ENCODE measurements at places on chromosomes 1 and 21. TPM values are rescaled to one million over a fixed set of nuclear protein-coding genes. Genes with fewer than 3 reads are reported as not detected.
A peak's percentile ranks its signal among the peaks of the same experiment; 100 is the strongest.

Gene CHI3L2
- total RNA-seq: not detected

Gene UMODL1
- total RNA-seq: not detected

Gene PALMD
- 140 TPM for total RNA-seq

Gene MX2
- not detected for total RNA-seq

Gene LMOD1
- 0.12 TPM for total RNA-seq

Gene SPATA17
- total RNA-seq: not detected

Gene GNAI3
- 14.0 TPM for total RNA-seq

DNA sequence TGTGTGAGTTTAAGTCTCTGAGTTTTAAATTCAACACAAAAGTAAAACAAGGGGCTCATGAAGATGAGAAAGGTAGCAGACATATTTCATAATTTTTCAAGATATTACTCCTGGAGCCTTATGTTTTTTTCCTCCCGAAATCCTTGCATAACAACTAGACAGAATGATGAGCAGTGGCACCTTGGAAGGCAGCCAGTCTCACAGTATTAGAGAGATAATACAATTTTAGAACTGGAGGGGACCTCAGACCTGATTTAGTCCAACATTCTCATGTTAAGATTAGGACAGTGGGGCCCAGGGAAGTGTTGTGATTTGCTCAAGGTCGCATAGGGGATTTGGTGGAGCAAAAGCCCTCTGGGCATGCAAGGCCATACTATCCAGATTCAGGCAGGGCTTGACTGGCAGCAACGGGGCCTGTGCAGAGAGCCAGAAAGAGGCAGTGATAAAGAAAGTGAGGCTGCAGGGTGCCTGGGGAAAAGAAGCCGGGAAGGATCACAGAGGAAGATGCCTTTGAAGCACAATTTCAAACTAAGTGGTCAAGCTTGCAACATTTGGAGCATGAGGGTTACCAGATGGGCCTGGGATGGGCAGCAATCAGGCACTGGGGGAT is 31.4 kb upstream of the BCL9 start:
- H3K27ac ChIP-seq: no peak overlapping the region
- no peaks in the 10 kb centered on the region for H3K27me3 ChIP-seq
- H3K36me3 ChIP-seq: no peaks in the 10 kb centered on the region
- no peak overlapping the region for H3K4me3 ChIP-seq

GRCh38 chr1:82065916-82066315 is 265.2 kb downstream of the ADGRL2 start:
- no peak for DNase-seq
- no peaks in the 10 kb centered on the region for H3K36me3 ChIP-seq
- H3K27me3 ChIP-seq: no peaks in the 10 kb centered on the region
- H3K27ac ChIP-seq: no peak overlapping the region

- no peaks in the 10 kb centered on the region for H3K36me3 ChIP-seq
- no peak for DNase-seq
- H3K4me3 ChIP-seq: no peak overlapping the region
- H3K27ac ChIP-seq: no peak overlapping the region
- no peaks in the 10 kb centered on the region for H3K27me3 ChIP-seq
Measured at GRCh38 chr1:11641776-11642305, 12.4 kb downstream of the FBXO2 start.

DNA sequence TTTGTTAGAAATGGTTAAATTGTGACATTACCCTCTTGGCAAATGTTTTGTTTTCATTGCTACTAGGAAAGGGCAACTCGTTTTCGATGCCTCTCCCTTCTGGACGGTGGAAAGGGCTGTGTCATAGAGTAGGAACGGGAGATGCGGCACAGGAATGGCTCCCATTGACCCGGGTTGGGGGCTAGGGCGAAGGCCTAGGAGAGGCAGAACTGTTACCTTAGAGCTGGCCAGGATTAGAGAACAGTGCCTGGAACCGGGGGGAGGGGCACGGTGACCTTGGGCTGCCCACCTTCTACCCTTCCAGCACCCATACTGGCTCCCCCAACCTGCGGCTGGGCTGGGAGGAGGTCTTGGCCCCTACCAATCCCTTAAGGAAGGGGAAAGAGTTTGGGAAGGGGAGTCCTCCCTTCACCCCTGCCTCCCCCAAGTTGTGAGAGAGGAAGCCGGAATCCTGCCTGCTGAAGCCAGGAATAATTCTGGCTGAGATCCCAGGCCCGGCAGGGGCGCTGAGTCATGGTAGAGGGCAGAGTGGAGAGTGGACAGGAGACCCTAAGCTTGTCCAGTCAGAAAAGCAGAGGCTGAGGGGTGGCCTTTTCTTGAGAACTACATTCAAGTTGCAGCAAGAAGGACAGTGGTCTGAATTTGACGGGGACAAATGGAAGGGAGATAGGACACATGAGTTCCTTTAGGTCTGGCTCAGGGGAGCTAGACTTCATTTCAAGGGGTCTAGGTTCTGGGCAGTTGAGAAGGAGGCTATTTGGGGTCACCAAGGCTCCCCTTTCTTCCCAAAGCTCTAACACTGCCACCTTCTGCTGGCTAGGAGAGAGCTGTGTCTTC is 8.2 kb downstream of the LMNA start:
- peaks cover 87% of the 10 kb centered on the region for H3K4me1 ChIP-seq
- no peak overlapping the region for H3K4me3 ChIP-seq

- H3K4me1 ChIP-seq: peaks cover 2% of the 10 kb centered on the region
- no peak overlapping the region for H3K27ac ChIP-seq
- H3K36me3 ChIP-seq: no peaks in the 10 kb centered on the region
- H3K27me3 ChIP-seq: no peaks in the 10 kb centered on the region
Measured at GRCh38 chr21:42257091-42257765, 38.3 kb downstream of the ABCG1 start.

DNA sequence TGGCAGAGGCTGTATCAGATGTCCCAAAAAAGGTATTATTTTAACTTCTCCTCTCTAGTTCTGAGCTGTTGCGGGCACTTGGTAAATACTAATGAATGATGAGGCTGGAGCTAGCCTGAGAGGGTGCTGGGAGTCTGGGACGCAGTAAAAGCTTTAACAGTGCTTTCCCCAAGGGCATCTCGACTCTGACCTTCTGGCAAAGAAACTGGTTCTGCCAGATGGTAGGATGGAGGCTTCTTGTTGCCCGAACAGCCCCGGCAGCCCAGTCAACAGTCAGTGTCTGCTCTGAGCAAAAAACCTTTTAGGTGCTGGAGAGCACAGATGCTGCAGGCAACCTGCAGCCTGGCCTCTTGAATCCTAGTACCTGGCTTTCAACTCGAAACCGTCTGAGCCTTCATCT is 2.5 kb upstream of the PNRC2 start:
- H3K36me3 ChIP-seq: no peaks in the 10 kb centered on the region
- no peak overlapping the region for H3K4me3 ChIP-seq
- H3K27ac ChIP-seq: no peak overlapping the region

- no peak overlapping the region for H3K4me3 ChIP-seq
- DNase-seq: no peak
Measured at GRCh38 chr1:14815175-14815877, 216.8 kb downstream of the KAZN start.

DNA sequence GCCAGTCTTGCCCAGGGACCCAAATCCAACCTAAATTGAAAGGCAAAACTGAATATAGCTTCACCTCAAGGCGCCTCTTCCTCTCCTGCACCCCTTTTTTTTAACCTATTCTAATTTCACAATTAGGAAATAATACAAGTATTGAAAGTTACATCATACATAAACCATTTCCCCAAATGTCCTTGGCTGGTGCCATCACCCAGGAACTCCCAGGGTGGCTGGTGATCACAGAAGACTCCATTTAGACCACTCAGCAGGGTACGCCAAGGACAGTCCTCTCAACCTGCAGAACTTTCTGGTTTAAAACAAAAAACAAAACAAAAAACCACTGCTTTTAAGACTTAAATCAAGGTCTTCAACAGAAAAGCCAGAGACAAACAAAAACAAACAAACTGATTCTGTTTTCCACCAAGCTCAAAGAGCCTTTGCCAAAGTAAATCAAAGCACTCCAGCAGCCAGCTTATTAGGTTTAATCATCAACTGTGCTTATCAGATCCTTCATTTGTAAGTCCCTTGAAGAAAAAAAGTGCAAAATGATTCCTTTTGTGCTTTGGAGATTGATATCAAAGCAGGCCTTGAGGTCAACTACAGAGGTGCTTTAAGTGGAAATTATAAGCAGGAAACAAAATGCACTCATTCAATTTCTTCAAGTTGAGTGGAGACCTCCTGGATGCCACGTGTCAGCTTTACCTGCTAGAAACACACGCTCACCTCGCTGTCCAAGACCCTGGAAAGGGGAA is 113.0 kb downstream of the ETS2 start:
- no peak overlapping the region for H3K4me3 ChIP-seq
- DNase-seq: no peak
- peaks cover 12% of the 10 kb centered on the region for H3K27me3 ChIP-seq
- H3K36me3 ChIP-seq: no peaks in the 10 kb centered on the region
- no peaks in the 10 kb centered on the region for H3K4me1 ChIP-seq

DNA sequence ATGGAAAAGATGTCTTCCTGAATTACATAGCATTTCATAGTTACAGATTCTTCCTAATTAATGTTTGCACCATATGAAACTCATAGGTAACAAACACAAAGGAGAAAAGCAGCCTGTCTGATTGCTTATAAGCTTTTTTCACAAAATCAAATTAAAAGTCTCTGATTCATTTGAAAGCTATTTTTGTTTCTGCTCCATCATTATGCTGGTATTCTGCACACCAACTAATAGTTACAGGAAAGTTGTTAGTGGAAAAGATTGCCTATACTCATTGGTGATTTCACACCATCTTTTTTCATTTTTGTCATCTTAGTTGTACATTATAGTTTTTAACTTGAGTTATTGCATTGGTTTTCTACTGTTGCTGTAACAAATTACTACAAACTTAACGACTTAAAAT is 70.0 kb downstream of the PRKAA2 start:
- H3K27me3 ChIP-seq: no peaks in the 10 kb centered on the region
- H3K27ac ChIP-seq: no peak overlapping the region
- peaks cover 2% of the 10 kb centered on the region for H3K4me1 ChIP-seq
- H3K36me3 ChIP-seq: no peaks in the 10 kb centered on the region
- DNase-seq: no peak
- no peak overlapping the region for H3K4me3 ChIP-seq

DNA sequence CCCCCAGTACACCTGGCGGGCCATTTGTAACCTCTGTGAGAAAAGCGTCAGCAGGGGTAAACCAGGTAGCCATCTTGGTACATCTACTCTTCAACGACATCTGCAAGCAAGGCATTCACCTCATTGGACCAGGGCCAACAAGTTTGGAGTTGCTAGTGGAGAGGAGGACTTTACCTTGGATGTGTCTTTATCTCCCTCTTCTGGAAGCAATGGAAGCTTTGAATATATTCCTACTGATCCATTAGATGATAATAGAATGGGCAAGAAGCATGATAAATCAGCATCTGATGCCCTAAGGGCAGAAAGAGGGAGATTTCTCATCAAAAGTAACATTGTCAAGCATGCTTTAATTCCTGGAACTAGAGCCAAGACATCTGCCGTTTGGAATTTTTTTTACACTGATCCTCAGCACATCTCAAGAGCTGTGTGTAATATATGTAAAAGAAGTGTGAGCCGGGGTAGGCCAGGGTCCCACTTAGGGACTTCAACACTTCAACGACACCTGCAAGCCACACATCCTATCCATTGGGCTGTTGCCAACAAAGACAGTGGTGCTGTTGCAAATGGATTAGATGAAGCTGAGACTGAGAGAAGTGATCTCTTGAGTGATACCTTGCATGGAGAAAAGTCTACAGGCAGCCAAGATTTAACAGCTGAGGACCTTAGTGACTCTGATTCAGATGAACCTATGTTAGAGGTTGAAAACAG is 2.7 kb downstream of the ZBED6 start:
- DNase-seq: no peak
- no peaks in the 10 kb centered on the region for H3K27me3 ChIP-seq
- peaks cover 23% of the 10 kb centered on the region for H3K4me1 ChIP-seq
- H3K4me3 ChIP-seq: no peak overlapping the region

DNA sequence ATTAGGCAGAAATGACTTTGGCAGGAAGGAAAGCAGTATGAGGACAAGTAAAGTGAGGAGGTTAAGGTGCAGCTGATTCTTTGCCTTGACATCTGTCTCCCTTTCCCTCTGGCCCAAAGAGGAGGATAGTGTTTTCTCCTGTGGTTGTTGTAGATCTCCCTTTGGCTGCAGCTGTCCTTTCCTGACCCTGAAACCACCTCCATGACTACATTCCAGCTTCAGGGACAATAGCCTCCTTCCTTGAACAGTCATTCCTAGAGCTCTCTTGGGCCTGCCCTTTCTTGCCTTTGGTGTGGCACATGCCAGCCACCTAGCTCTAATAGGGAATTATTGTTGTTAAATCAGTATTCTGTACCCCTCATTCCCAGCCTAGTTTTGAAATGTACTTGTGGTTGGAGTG is 6.2 kb downstream of the ZMYM1 start:
- peaks cover 10% of the 10 kb centered on the region for H3K4me1 ChIP-seq
- H3K4me3 ChIP-seq: no peak overlapping the region
- peak; percentile 34 for DNase-seq
- H3K27ac ChIP-seq: peak overlapping the region; percentile 5
- H3K36me3 ChIP-seq: no peaks in the 10 kb centered on the region

- H3K4me3 ChIP-seq: no peak overlapping the region
- no peak for DNase-seq
Measured at GRCh38 chr1:178966312-178966711, 59.4 kb upstream of the FAM20B start.
